Activated T-cell treated with anti-CD3 and anti-CD28 coated beads, Interleukin-2, amount 50 U/mL, for 72 hours (primary cell): ENCODE measurements at places on chromosomes 6 and 20.
A peak's percentile ranks its signal among the peaks of the same experiment; 100 is the strongest.

DNA sequence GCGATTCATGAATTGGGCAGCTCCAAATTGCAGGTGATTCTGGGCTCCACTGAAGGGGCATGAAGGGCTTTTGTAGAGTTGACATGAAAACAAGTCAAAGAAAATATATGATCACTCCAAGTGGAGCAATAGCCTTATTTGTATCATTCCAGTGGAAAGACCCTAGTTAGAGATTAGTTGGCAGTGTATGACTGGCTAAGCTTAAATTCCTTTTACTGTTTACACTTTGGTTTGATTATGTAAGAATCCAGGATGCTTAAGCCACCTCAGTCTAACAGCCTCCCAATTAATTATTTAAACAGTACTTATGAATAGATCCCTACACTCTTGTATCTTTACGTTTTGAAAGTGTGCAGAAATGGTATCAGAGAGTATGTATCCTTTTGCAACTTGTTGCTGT is 712.4 kb downstream of the KIF16B start:
- DNase-seq = no peak

- DNase-seq = no peak
Measured at GRCh38 chr6:121510568-121511177, 75.2 kb downstream of the GJA1 start.

DNA sequence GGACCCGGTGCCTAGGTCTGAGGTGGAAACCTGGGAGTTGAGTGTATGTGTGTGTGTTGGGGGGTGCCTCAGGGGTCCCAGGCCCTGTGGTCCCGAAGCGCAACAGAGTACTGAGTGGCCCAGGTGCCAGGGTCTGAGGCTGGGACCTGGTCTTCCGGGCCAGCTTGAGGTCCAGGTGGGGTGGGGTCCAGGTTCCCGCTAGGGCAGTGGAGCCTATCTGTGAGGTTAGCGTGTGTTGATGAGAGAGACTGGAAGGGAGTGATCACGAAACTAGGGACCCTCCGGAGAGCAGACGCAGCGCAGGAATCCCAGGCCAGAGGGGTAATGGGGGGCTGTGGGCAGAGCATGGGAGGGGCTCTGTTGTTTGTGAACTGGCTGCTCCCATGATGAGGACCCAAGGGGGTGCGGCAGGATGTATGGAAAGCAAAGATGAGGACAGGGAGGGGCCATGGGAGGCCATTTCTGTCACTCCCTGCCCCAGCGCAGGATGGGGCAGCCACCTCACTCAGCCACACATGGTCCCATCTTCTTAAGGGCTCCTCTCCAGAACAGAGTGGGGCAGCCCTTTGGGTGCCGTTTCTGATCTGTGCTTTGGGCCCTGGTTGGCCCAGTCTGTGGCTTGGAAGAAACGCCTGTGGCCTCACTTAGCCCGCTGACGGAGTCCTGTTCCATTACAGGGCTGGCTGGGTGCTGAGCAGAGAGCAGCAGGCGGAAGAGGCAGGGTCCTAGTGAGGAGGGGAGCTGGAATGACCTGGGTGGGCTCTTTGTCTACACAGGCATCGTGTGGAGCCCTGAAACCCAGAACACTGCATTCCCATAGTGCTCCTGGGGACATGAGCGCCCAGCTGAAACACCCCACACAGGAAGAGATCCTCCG is 872 bp downstream of the HSPA12B start:
- no peak for DNase-seq

- no peak for DNase-seq
Measured at GRCh38 chr20:47392721-47393073, 36.2 kb upstream of the ZMYND8 start.

- DNase-seq = peak; percentile 55
Measured at GRCh38 chr20:35463455-35464300, 8.3 kb downstream of the CEP250 start.

DNA sequence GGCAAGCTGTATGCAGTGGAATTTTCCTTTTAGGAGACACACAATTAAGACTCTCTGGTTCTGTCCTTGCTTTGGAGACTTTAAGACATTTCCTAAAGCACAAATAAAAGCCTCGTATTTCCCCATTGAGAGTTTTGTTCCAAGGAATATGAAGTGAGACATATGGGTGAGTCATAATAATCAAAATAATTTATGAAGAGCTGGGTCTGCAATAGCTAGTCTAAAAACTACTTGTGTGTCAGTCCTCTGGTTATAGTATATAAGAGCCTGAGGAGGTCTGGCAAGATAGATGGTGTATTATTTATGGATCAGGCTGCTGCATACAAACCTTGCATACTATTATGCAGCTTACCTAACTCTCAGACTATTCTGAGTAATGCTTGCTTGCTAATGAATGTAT is 142.6 kb downstream of the ADGRG6 start:
- no peak for DNase-seq

GRCh38 chr20:17995967-17996819 is 27.4 kb downstream of the MGME1 start:
- DNase-seq = peak; percentile 58

GRCh38 chr20:49276161-49276960 is 1.5 kb downstream of the ZNFX1 start:
- peak; percentile 64 for DNase-seq
